NCI-H2227 treated with DMSO at 0.1 percent for 48 hours (cell line): ENCODE measurements at places on chromosomes 5 and 9.

- DNase-seq = no peak
Measured at GRCh38 chr5:179805070-179805528, 1.6 kb downstream of the MGAT4B start.

DNA sequence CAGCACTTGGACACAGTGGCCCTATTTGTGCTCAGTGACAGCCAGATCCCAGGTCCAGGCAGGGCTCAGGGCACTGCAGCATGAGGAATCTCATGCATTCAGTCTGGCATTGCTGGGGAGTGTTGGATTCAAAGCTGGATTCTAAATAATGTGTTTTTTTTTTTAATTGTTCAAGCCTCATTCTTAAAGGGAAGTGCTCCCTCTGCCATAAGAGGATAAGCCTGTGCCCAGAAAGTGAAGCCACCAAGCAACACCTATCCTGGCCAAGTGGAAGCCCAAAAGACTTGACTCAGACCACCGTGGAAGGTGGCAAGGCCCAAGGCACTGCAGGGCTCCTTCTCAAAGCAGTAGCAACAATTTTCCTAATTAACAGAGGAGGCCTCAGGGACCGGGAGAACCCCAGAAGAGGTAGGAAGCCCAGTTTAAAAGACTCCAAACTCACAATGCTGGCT lies 135.6 kb downstream of the ACTL7B start:
- no peak for DNase-seq

DNA sequence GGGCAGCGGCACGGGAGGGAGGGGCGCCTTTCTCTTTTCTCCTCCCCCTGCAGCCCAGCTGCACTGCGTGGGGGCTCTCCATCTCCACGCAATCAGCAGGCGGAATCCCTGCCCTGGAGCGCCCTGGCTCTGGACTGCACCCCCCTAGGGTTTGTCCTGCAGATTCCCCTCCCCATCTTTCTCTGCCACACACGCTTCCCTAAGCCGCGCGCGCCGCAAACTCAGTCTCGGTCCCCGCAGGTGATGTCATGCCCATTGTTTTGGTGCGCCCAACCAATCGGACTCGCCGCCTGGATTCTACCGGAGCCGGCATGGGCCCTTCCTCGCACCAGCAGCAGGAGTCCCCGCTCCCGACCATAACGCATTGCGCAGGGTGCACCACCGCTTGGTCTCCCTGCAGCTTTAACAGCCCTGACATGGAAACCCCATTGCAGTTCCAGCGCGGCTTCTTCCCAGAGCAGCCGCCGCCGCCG lies at the start of gene KCNN2:
KCNN2 (plus strand) TSS at position 347 of the 473 bp plus-strand sequence; CDS start at position 417, 70 bp downstream.
- peak; percentile 44 for DNase-seq

DNA sequence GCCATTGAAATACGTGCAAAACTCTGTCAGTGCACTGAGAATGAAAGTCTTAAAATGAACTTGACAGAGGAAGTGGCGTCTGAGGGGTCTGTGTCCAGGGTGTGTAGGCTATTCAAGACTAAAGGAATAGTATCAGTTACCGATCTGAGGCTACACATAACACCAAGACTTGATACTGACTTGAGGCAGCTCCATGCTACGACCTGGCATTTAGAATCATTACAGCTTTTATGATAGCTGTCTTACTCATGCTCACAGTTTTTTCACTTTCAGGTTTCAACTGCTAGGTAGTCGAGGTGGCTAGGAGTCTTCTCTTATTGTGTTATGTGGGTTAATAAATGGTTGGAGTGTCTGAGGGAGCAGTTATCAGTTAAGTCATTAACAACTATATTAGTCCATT lies 92.8 kb upstream of the SLCO6A1 start:
- DNase-seq = no peak

- no peak for DNase-seq
Measured at GRCh38 chr9:94872891-94873511, 146.5 kb downstream of the AOPEP start.

DNA sequence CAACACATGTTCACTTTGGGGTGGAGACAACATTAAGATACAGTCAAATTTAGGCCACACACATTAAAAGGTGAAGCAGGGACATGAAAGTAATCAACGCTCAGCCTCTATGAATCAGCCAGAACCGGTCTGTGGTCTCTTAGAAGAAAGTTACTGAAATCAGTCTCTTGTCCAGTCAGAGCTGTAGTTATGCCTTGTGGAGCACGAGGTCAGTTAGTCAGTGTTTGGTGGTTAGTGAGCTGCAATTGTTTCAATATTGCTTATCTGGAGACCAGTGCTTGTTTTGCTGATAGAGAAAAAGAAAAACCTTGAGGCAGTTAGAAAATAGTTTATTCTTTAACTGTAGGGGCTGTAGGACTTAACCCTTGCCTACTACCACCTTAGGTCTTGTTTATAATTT lies 157.8 kb upstream of the RASEF start:
- DNase-seq = no peak

DNA sequence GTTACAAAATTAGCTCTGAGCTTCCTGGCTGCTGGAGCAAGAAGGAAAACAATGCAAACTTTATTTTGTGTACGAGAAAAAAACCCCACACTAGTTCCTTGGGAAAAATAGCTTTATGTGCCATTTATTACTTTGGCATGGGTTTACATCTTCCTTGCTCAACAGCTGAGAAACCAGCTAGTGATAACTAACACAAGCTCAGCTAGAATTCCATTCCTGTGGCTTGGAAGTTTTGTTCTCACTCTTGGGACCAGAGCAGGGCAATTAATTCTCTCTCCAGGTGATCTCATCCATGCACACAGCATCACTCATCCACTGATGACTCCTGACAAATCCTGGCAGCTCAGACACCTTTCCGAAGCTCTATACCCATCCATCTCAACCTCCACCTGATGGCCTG lies 104.1 kb downstream of the CRB2 start:
- DNase-seq = no peak

- DNase-seq = no peak
Measured at GRCh38 chr5:59864718-59865117, 28.8 kb downstream of the PDE4D start.

DNA sequence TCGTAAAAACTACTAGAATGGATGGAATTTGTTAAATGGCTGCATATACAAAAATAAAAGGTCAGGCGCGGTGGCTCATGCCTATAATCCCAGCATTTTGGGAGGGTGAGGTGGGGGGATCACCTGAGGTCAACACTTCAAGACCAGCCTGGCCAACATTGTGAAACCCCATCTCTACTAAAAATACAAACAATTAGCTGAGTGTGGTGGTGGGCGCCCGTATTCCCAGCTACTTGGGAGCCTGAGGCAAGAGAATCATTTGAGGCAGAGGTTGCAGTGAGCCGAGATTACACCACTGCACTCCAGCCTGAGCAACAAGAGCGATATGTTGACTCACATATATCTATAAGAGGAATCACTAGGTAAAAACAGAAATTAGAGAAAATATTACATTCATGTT lies 9.3 kb upstream of the GPR150 start:
- DNase-seq = no peak

GRCh38 chr9:127223810-127224177 lies 40.8 kb upstream of the GARNL3 start:
- no peak for DNase-seq

DNA sequence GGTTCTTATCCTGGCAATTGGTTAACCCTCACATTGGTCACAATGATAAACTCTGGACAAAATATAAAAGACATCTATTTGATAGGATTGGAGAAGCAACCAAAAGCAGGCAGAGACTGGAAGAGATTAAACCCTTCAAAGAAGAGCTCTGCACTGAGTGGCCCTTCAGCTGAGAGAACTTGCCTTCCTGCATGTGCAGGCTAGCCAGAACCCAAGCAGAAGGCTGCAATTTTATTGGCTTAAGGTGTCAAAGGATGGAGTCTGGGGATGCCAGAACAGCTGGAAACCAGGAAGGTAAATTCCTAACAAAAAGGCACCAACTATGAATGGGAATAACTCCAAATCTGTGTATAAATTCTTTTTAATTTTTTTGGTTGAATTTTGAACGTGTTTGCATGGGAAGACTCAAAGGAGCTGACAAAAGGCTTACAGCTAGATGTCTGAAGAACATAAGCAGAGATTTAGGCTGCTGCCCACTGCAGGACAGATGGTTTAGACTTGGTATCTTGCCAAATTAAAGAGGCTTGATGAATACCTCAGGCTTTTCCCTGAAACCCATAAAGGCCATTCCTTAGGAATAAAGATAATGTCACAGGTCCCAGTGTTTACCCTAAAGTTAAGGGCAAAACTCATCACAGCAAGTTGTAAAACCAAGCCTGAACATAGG lies 66.3 kb downstream of the NR2F1 start:
- DNase-seq = no peak

- no peak for DNase-seq
Measured at GRCh38 chr9:133961226-133962165, 30.6 kb downstream of the VAV2 start.

DNA sequence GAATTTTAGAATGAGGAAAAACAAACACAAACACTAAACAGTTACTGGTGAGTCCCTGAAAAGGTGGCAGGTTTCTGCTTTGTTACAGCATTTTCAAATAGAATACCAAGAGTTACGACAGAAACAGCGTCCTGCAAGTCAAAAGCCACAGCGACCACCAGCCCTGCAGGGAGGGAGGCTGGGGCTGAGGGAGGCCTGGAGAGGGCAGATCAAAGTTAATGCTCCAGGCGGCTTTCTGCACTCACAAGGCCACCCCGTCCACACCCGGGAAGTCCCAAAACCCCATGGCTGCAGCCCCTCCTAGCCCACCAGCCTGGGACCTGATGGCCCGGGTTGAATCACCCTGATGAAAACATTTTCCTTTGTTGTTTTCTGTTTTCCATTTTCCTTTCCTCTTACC lies 29.3 kb downstream of the COL23A1 start:
- no peak for DNase-seq

- no peak for DNase-seq
Measured at GRCh38 chr9:132731230-132731629, 61.0 kb downstream of the GTF3C4 start.

- no peak for DNase-seq
Measured at GRCh38 chr9:135895202-135895848, 12.0 kb downstream of the CAMSAP1 start.

GRCh38 chr9:28832168-28832770 lies 1259.0 kb upstream of the C9orf72 start:
- DNase-seq = no peak

- no peak for DNase-seq
Measured at GRCh38 chr5:68074048-68074632, 141.4 kb upstream of the PIK3R1 start.

- DNase-seq = no peak
Measured at GRCh38 chr5:39469777-39470415, 45.1 kb upstream of the DAB2 start.

DNA sequence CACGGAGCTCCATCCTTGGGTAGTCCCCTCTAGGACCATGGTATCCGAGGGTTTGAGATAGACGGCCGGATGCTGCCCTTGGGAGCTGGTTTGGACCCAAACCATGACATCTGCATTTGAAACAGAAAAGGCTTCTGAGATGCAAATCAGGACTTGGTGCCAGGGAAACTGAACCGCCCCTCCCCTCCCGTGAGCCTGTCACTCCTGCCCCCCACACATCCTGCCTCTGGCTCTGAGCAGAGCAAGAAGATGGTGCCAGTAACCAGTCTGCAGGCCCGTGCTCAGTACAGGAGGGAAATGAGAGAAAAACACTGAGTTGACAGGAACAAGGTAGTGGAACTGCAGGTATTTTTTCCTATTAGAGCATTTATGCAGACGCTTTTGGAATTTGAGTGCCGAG lies 18.6 kb downstream of the ARPC5L start:
- DNase-seq = no peak

GRCh38 chr5:151461312-151461711 lies 13.9 kb downstream of the SLC36A1 start:
- DNase-seq = no peak

- no peak for DNase-seq
Measured at GRCh38 chr9:16315720-16316119, 554.8 kb downstream of the BNC2 start.

DNA sequence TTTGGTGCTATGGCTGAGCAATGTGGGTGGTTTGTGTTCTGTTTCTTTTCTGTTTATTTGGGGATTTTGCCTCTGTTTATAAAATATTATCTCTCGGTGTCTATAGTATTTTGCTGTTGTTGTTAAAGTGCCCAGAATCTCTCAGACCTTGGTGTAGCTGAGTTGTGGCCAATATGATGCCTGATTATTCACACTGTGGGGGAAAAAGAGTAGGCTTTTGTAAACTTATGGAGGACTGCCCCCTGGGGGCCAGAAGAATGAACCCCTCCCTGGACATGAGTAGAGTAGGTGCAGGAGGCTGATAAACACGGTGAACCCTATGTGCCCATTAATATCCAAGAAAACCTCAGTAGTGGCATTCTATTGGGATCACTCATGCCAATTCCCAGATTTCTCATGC lies 49.0 kb upstream of the DPYSL3 start:
- DNase-seq = no peak

DNA sequence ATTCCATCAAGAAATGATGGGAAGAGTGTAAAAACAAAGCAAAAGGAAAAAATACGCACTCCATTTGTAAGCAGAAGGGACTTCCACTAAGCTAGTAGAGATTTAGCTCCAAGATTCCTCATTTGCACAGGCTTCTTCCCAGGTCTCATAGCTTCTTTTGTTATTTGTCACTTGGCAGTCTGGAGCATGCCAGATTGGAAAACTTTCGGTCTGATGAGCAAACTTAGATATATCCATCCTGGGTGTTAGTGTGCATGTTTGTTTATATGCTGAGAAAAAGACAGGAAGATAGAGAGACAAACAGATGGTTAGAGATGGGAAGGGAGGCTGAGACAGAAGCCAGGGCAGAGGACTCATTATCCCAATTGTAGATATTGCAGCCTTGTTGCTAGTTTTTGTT lies 1644.5 kb upstream of the NUDT12 start:
- DNase-seq = no peak

- DNase-seq = no peak
Measured at GRCh38 chr9:137820161-137820855, 57.3 kb upstream of the CACNA1B start.

GRCh38 chr5:177529247-177530203 lies 12.8 kb upstream of the DDX41 start:
- peak; percentile 41 for DNase-seq

- no peak for DNase-seq
Measured at GRCh38 chr9:121958530-121958929, 134.6 kb downstream of the TTLL11 start.

- DNase-seq = no peak
Measured at GRCh38 chr9:86321373-86321772, 32.8 kb downstream of the TUT7 start.

DNA sequence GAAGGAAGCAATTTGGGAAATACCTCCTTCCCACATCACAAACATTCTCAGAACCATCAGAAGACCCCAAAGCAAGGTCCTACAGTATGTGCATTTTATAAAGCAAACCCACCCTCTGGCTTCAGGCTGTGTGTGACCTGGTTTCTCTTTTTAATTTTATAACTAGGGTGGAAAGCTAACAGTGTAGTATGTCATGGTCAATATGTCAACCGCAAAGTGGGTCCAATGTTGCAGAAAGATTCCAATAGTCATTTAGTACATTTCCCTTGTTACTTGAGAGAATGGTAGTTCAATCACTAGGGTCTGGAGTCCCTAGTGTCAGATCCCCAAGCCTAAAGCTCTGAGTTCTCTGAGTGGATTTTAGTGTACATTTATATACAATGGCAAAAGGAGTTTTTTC lies 96.2 kb downstream of the FGF1 start:
- DNase-seq = no peak
